ENCODE measurements at places on chromosomes 4 and X.

DNA sequence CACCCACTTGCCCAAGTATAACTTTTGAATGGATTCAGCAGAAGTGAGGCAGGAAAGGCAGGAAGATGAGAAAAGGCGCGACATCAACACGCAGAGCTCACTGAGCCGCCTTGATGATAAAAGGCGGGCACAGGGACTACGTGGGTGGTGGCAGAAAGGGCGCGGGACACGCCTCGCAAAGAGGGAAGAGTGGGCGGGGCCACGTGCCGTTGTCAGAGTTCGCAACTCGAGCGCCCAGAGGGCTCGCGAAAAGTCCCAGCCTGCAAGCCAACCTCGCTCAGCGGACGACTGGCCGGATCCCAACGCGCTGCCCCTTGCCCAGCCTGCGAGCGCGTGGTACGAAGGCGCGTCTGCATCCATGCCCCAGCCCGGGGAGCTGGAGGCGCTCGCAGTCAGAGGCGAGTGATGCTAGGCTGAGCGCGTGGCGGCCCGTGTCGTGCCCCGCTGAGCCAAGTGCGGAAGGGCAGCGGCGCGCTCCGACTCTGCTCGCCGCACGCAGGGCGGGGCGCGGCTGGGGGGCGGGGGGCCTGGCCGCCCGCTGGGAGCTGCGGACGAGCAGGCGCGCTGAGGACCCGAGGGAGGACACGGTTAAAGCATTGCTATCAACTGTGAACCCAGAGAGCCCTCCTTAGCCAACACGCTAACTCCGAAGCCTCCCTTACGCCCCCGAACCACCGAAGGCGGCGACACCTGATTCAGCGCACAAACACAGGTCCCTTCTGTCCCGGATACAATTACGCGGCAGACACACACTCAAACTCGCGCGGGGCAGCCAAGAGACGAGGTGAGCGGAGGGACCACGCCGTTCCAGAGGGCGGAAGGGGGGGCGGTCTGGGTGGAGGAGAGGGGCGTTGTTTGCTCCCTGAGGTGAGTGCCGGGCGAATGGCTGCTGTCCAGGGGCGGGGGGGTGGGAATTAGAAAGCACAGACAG lies at the start of gene UGT8:
TSS of gene UGT8 (plus strand) at position 617 of the 931 bp plus-strand sequence. CDS start 24,074 bp downstream, outside the sequence.
- no peak for DNase-seq
- H3K4me1 ChIP-seq = no peaks in the 10 kb centered on the region
- peak within 1 kb of the TSS; percentile 44 for H3K4me3 ChIP-seq
- H3K27me3 ChIP-seq = peaks cover 24% of the 10 kb centered on the region

DNA sequence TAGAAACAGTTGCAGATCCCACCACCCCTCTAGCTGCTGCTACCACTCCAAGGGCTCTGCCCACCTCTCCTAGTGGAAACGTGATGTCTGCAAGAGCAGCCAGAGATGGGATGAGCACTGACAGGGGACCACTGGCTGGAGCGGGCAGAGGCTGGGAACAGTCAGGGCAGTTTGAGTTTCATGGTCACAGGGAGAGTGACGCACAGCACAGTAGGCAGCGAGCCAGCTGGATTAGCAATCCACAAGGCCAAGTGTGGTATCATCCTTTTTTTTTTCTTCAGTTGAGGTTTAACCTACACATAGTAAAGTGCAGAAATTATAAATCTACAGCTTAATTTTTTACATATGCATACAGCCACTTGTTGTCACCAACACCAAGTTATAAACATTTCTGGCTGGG lies 6.4 kb upstream of the SCML2 start:
- H3K27ac ChIP-seq = no peak overlapping the region
- DNase-seq = no peak
- H3K27me3 ChIP-seq = no peaks in the 10 kb centered on the region
- H3K4me3 ChIP-seq = no peak overlapping the region

GRCh38 chr4:61094854-61095598 lies 105.1 kb upstream of the ADGRL3 start:
- no peak overlapping the region for H3K27ac ChIP-seq
- H3K27me3 ChIP-seq = no peaks in the 10 kb centered on the region
- H3K36me3 ChIP-seq = no peaks in the 10 kb centered on the region
- DNase-seq = no peak

DNA sequence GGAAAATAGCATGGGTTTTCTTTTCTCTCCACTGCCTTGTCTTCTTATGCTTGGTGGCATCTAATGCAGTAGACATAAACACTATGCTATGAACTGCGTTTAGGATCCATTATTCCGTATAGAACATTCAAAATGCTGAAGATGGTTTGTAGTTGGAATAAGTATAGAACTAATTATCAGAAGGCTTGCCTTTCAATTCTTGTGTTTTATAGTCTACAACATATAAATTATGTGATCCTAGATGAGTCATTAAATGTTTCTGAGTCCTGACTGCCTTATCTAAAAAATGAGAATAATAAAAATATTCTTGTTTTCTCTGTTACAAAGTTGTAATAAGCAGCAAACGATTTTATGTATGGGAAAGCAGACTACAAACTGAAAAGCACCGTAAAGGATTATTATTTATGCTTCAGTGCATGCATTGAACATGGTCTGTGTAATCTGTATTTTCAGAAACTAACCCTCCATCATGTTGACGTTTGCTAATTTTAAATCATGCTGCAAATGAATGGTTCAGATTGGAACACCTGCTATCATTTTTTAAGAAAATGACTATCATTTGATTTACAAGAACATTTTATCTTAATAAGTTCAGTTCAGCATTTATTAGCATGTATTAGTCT lies 335.9 kb upstream of the AADAT start:
- H3K4me1 ChIP-seq = no peaks in the 10 kb centered on the region
- H3K27ac ChIP-seq = no peak overlapping the region
- H3K36me3 ChIP-seq = no peaks in the 10 kb centered on the region
- no peak overlapping the region for H3K4me3 ChIP-seq
- DNase-seq = no peak
- no peaks in the 10 kb centered on the region for H3K27me3 ChIP-seq

GRCh38 chr4:178808106-178808505 lies 1365.9 kb upstream of the AGA start:
- no peaks in the 10 kb centered on the region for H3K36me3 ChIP-seq
- H3K27me3 ChIP-seq = no peaks in the 10 kb centered on the region
- H3K4me3 ChIP-seq = no peak overlapping the region
- H3K27ac ChIP-seq = no peak overlapping the region

GRCh38 chrX:24025741-24026403 lies 1.1 kb downstream of the KLHL15 start:
- H3K27ac ChIP-seq = peak overlapping the region; percentile 97
- peak overlapping the region; percentile 93 for H3K4me3 ChIP-seq
- no peaks in the 10 kb centered on the region for H3K36me3 ChIP-seq
- H3K4me1 ChIP-seq = peaks cover 6% of the 10 kb centered on the region
- no peak for DNase-seq
- H3K27me3 ChIP-seq = no peaks in the 10 kb centered on the region

DNA sequence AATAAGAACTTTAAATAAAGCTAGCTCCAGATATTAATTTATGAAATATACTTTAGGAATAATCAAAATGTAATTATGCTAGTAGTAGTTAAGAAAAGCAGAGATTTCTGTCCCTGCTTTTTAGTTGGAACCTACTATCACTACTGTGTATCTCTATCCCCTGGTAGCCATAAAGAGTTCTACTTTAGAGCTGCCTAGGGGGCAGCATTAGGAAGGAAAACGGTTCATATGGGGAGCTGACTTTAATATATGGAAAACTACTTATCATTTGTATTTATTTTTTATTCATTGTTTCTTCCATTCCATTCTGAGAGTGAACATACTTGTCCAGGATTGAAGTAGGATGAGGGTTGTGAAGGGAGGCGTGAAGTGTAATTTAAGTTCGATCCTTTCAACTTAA lies 40.9 kb downstream of the CPEB2 start:
- H3K27ac ChIP-seq = peak overlapping the region; percentile 48
- H3K4me3 ChIP-seq = no peak overlapping the region
- H3K36me3 ChIP-seq = no peaks in the 10 kb centered on the region
- no peaks in the 10 kb centered on the region for H3K4me1 ChIP-seq

GRCh38 chr4:2829321-2829932 lies 14.2 kb upstream of the ADD1 start:
- H3K36me3 ChIP-seq = peaks cover 44% of the 10 kb centered on the region
- H3K27me3 ChIP-seq = no peaks in the 10 kb centered on the region
- H3K4me1 ChIP-seq = peaks cover 2% of the 10 kb centered on the region
- H3K27ac ChIP-seq = no peak overlapping the region
- H3K4me3 ChIP-seq = no peak overlapping the region
- DNase-seq = peak; percentile 63

GRCh38 chr4:104424475-104424941 lies 70.2 kb downstream of the CXXC4 start:
- DNase-seq = no peak
- H3K27ac ChIP-seq = no peak overlapping the region
- peak overlapping the region; percentile 28 for H3K4me3 ChIP-seq
- H3K4me1 ChIP-seq = no peaks in the 10 kb centered on the region

DNA sequence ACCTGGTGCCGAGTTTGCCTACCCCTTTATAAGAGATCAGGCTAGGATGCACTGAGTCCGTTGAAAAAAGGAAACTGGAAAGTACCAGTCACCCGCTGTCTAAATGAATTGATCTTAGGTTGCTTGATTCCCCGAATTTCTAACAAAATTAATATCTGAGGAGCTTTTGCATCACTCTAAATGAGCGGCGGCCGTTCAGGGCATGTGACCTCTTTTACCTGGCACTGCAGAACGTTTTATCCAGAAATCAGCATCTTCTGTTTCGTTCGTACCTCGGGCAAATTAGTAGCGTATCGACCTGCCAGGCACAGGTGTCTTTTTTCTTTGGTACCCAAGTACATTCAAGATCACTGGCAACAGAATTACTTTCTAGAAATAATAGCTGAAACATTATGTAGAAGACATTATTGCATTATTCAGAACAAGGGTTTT lies 876 bp downstream of the KLHL2 start:
- peak overlapping the region; percentile 78 for H3K27ac ChIP-seq
- H3K27me3 ChIP-seq = no peaks in the 10 kb centered on the region
- no peaks in the 10 kb centered on the region for H3K4me1 ChIP-seq
- H3K4me3 ChIP-seq = peak overlapping the region; percentile 68

- DNase-seq = no peak
- H3K4me1 ChIP-seq = no peaks in the 10 kb centered on the region
- H3K36me3 ChIP-seq = no peaks in the 10 kb centered on the region
- no peak overlapping the region for H3K4me3 ChIP-seq
- H3K27me3 ChIP-seq = no peaks in the 10 kb centered on the region
These were observed 60.7 kb upstream of the ALB start for GRCh38 chr4:73343432-73343831.

DNA sequence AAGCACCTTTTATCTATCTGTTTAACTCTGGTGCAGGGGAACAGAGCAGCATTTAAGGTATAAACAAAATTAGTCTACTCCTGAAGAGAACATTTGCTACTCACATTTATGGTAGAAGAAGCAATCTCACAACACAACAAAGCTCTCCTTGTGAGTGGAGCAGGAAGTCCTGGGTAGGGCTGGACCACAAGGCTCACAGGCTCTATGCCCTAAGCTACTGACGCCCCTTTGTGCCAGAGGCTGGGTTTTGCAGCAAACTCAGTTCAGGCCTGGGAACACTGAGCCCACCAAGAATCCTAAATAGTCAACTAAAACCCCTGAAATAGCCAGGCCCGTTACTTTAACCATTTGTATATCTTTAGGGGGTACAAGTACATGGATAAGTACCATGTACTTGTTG lies 4.7 kb upstream of the ZXDB start:
- no peaks in the 10 kb centered on the region for H3K27me3 ChIP-seq
- H3K4me3 ChIP-seq = no peak overlapping the region
- no peaks in the 10 kb centered on the region for H3K36me3 ChIP-seq
- no peak for DNase-seq
- H3K27ac ChIP-seq = no peak overlapping the region
- no peaks in the 10 kb centered on the region for H3K4me1 ChIP-seq

DNA sequence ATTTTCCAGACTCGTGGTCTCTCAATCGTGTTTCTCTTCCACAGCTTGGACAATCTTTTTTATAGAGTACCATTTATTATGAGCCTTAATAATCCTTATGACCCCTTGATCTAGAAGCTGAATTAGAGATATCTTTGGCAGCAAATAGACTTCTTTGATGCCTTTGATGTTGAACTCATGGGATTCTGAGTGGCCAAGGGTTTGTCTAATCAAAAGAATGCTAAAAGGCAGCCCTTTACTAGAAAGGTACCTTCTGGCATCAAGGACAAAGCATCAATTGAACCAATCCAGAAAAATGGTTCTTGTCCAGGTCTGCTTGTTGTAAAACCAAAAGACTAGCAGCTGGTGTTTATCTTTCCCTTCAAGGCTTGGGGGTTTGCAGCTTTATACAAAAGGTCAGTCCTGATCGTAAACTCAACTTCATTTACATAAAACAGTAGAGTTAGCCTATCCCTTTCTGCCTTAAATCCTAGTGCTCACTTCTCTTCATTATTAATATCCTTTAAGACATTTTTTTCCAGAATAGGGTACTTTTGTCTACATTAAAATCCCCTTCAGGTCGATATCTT lies 411.3 kb downstream of the FAT4 start:
- no peaks in the 10 kb centered on the region for H3K36me3 ChIP-seq
- H3K4me1 ChIP-seq = no peaks in the 10 kb centered on the region
- DNase-seq = no peak
- H3K27me3 ChIP-seq = no peaks in the 10 kb centered on the region

Data from tibial artery (tissue), 4 donors.